ENCODE measurements at places on chromosomes 5 and 9.
A peak's percentile ranks its signal among the peaks of the same experiment; 100 is the strongest.

GRCh38 chr5:174877987-174878386 is 153.6 kb downstream of the MSX2 start:
- DNase-seq, result no peak

DNA sequence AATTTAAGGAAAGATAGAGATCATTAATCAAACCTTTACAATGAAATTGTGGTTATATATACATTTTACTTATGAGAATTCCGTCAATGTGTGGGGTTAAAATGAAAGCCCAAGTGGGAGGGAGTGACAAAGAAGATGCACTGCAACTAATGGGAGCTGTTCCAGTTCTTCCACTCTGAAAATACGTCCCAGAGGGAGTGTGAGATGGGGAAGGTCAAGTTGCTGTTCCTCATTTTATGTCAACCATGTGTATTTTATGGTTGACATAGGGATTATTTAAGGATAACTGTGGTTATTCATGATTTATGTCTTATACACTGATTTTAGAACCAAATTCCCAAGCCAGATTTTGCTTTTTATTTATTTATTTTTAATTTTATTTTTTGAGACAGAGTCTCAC is 14.2 kb upstream of the RGS3 start:
- no peak for DNase-seq

DNA sequence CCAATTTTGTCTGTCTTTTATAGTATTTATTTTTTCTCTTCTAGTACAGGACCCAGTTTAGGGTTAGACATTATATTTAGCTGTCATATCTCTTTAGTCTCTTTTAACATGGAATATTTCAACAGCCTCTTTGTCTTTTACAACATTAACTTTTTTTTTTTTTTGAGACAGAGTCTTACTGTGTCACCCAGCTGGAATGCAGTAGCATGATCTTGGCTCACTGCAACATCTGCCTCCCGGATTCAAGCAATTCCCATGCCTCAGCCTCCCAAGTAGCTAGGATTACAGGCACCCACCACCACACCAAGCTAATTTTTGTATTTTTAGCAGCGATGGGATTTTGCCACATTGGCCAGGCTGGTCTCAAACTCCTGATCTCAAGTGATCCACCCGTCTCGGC is 90.1 kb downstream of the ADAMTS6 start:
- no peak for DNase-seq

GRCh38 chr9:113504725-113505590 is 41.4 kb downstream of the RGS3 start:
- no peak for DNase-seq

DNA sequence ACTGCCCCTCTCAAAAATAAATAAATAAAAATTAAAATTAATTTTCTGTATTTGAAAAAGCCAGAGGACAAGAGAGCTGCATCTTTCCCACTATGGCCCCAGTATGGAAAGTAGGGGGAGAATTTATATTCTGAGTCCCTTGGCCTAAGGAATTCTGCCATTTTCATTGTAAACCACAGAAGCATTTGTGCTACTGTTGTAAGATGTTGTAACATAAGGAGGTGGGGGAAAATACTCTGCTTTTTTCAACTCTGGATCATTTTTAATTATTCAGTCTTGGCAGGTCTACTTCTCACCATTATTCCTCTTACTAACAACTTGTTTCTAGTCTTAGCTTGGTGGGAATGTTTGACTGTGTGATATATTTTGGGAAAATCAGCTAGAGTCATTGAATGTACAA is 52.3 kb upstream of the APC start:
- DNase-seq, result no peak

GRCh38 chr5:136374003-136374402 is 8.7 kb upstream of the TRPC7 start:
- no peak for DNase-seq

GRCh38 chr9:127931092-127931881 is 710 bp upstream of the PIP5KL1 start:
- no peak for DNase-seq

- DNase-seq, result no peak
These were observed 105.2 kb downstream of the LIFR start for GRCh38 chr5:38451074-38451725.

DNA sequence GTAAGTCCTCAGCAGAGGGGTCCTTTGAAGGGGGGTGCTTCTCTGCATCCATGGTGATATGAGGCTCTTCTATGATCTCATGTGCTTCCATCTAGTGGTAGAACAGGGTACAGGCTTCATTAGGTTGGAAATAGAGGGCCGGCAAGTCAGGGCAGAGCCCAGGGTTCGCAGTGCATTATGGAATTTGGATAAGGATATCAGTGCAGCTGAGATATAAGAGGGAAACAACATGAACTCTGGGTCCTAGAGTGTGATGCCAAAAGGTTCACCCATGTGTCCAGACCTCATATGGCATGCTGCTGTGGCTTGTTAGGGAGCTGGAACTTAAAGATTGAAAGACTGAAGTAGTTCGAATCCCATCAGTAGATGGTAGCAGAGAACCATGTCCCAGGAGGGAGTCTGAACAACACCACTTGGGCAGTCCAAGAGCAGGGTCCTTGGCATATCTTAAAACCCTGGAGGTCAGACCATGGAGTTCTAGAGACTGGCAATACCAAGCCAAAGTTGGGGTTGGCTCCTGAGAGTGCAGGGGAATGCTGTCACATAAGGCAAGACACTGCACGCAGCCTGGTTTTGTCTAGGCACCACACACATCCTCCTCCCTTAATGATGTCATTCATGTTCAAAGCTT is 2.3 kb downstream of the FAM221B start:
- peak; percentile 64 for DNase-seq

DNA sequence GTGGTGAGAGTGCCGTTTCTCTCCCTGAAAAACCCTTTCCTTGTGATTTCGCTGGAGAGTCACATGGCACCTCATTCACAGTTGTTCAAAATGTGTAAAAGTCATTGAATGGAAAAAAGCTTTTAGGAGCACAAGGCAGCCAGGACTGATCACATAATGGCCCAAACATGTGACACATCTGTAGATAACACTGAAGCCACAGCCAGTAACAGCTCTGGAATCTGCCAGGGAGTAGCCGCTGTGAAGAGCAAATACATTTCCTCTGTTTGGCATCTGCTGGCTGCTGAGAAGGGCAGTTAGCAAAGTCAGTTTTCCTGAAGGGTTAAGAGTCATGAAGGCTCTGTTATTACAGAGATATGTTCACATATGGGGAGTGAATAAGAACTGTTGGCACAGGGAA is 271.8 kb downstream of the NNT start:
- no peak for DNase-seq

- DNase-seq, result no peak
These were observed 408.6 kb upstream of the IRX4 start for GRCh38 chr5:2291146-2291840.

DNA sequence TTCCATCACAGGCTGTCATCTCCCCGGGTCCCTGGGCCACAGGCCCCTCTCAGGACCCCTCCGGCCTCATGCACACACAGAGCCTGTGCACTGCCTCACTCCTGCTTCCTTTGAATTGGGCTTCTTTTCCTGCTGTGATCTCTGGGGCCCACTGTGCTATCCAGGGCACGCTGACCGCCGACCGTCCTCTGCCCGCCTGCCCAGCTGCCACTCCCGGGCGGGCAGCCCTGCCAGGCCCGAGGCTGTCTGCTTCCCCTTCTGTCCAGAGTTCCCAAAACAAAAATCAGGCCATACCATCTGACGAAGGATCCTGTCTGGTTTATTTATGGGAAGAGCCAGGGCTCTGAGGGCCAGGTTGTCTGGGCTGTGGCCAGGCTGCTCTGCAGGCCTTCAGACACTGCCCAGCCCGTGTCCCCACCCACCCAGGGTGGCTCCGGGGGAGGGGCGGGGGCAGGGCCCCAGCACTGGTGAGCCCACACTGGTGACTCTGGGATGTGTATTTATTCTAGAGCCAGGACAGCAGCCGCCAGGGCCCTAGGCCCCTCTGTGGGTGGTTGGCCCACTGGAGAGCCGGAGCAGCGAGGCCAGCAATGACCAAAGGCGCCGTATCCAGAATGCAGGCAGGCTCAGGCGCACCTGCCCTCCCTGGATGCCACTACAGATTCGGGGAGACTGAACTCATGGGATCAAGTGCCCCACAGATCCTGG is 57.0 kb downstream of the ADAMTS2 start:
- no peak for DNase-seq

DNA sequence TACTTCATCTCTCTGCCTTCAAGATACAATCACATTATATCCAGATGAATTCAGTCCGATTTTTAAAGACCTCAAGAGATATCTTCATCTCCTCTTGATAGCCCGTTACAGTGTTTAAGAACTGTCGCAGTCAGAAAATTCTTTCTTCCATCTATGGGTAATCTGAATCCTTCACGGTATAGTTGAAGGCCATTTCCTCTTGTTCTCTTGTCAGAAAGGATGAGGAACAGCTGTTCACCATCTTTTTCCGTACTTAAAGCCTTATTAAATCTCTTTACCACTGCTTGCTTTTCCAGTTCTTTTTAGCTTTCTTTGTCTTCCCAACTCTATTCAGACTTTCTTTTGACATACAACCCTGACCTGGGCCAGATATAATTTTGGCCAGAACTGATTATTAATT is 121.8 kb downstream of the XRCC4 start:
- no peak for DNase-seq

DNA sequence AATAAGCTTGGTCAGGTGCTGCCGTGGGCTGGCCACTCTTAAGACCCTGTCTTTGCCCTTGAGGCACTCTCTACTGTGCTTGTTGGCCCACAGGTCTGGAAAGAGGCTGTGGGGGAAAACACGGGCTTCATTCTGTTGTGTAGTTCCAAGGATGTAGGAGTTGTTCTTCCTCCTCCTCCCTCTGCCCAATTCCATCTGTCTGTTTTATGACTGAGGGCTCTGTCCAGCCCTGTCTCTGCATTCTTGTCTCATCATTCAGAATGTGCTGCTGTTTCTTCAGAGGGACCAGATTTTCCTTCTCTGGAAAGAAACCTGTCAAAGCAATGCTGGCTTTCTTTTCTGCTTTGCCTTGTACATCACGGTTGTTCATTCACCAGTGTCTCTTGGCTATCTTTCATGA is 84.1 kb downstream of the MAP1B start:
- no peak for DNase-seq

GRCh38 chr5:174649391-174649790 is 75.0 kb upstream of the MSX2 start:
- DNase-seq, result no peak

DNA sequence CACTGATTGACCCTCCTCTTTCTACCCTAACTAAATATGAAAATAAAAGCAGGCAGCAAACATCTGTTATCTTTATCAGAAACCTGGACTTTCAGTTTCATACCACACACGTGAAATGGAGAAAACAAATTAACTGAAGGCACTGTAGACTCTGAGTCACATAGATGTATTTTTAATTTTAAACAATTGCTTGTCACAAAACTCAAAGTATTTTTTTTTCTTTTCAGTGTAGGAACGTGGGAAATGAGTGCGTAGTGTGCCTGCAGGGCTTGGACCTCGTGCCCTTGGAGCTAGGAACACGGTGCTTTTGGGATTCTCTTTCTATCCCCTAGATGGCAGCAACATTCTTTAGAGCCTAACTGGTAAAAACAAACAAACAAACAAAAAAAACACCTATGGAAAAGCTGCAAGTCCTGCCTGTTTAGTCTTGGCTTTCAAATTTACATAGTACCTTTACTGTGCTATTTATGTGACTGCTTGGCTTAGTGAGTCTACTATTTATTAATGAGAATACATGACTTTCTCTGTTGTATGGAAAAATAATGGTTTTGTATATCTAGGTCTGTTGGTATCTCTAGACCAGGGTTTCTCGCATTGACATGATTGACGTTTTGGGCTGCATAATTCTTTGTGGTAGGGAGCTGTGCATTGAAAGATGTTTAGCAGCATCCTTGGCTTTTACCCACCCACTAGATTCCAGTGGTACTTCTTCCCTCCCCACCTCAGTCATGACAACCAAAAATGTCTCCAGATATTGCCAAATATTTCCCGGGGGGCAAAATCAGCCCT is 16.8 kb upstream of the ACTBL2 start:
- peak; percentile 48 for DNase-seq

DNA sequence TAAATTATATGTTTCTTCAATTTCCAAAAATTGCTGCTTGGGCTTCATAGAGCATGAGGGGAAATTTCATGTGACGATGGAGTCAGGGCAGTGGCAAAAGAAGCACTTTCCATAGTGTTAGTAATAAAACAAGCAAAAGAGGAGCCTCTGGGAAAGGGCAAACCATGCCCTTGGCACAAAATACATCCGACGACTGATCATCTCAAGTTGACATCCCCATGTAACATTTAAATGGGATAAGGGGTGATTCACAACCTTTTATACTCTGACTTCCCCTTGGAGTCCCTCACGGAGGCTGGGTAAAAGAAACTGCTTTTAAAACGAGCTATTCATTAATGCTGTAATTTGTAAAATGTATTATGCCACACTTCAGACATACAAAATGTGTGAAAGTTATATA is 161.4 kb upstream of the DMRT1 start:
- no peak for DNase-seq

- no peak for DNase-seq
These were observed 29.3 kb downstream of the SLC6A7 start for GRCh38 chr5:150219142-150219541.

DNA sequence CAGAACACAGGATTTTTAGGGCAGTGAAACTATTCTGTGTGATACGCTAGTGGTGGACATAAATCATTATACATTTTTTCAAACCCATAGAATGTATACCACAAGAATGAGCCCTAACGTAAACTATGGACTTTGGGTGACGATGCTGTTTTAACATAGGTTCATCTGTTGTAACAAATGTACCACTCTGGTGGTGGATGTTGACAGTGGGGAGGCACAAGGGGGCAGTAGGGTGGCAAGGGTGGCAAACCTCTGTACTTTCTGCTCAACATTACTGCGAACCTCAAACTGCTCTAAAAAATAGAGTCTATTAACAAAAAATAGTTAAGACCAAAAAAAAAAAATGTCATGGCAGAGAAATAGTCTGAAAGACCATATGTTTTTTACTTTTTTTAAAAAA is 9.1 kb upstream of the MVB12B start:
- peak; percentile 25 for DNase-seq

Measured in activated CD4-positive, alpha-beta T cell treated with anti-CD3 and anti-CD28 coated beads, Interleukin-10, Interleukin-2, amounts not matched to agents 100 ng/mL and 50 ng/mL, durations not matched to agents 16 hours and 8 hours (primary cell).